ENCODE measurements at places on chromosomes 11 and 22.

- DNase-seq, result peak; percentile 67
These were observed 54.9 kb downstream of the ENDOD1 start for GRCh38 chr11:95144313-95145235.

GRCh38 chr11:79422866-79423265, 18.0 kb downstream of the TENM4 start:
- DNase-seq, result no peak

GRCh38 chr22:50260801-50261614, 475 bp downstream of the MAPK12 start:
- DNase-seq, result peak; percentile 39

DNA sequence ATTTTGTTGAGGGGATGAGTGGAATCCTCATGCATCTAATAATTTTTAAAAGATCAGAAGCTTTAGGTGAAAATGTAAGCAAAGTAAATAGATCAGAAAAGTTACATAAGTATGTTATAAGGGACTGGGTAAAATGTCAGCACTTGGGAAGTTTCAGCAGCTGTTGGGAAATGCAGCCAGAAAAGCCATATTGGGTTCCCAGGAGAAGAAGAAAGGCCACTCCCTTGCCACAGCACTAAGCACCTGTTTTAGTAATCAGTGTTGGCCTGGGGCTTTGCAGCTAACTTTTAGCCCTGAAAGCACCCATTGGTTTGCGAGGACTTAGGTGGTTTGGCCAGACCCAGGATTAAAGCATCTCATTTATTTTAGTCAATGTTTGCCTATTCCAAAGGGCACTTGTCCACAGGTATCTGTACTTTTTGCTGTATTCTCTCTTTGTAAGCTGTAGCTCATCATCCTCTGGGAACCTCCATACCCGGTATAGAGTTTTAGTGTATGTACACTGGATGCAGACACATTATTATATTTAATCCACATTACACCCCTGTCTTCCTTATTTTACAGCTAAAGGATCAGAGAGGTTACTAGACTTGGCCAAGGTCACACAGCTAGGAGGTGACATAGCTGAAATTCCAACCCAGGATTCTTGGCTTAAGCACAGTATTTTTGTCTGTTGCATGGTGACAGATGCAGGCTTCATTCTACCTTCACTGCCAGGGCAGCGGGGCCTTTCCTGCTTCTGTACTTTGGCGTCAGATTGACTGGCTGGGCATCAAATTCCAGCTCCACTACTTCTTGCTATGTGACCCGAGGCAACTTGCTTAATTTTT, 127.7 kb upstream of the SESN3 start:
- DNase-seq, result no peak

- DNase-seq, result no peak
These were observed 5.4 kb downstream of the RPS25 start for GRCh38 chr11:119012629-119013170.

DNA sequence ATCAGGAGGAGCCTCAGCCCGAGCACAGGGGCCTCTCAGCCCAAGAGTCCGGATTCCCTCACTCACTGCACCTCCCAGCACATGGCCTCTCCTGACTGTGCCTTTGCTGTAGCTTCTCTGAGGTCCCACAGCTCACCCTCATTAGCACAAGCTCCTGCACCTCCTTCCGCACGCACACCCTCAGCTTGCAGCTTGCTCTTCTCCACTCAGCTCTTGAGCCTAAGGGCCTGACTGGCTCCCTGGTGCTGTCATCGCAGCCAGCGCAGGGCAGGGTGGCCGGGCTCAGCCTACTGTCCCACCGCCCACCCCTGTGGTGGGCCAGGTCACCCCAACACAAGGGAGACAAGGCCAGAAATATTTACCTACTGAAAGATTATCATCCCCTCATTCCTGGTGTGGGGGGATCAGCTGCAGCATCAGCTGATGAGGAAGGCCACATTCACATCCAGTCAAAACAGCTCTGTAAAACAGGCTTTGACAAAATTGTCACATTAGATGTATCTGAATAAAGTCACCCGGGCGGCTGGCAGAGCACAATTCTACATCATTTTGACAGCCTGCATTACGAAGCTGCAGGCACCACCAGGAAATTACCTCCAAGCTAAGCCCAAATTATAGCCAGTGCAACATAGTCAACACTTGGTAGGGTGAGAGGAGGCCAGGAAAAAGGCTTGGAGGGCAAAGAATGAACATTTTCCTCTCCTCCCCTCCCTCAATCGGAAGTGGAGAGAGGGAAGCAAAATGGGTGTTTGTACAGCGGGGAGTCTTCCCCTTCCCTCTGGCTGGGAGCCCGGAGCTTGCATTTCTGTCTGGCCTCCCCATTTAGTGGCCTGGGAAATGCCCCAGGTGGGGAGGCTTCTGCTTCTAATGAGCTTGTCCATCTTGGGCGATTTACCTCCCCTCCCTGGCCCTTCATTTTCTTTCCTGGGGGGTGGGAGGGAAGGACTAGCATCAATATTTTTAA, 29.5 kb upstream of the IGSF9B start:
- no peak for DNase-seq

All from erythroblast (primary cell).